Stimulated activated CD8-positive, alpha-beta memory T cell treated with anti-CD3 and anti-CD28 coated beads, Interleukin-4, amount 100 ng/mL, for 48 hours (primary cell): ENCODE measurements at places on chromosomes 4 and X.

- no peak for DNase-seq
Observed at GRCh38 chrX:39253551-39253950, 452.3 kb downstream of the MID1IP1 start.

- no peak for DNase-seq
Observed at GRCh38 chr4:75723163-75724065, 963 bp upstream of the USO1 start.

- no peak for DNase-seq
Observed at GRCh38 chrX:78540171-78540570, 119.0 kb downstream of the RTL3 start.

- no peak for DNase-seq
Observed at GRCh38 chr4:119788349-119789266, 160.0 kb upstream of the PDE5A start.

DNA sequence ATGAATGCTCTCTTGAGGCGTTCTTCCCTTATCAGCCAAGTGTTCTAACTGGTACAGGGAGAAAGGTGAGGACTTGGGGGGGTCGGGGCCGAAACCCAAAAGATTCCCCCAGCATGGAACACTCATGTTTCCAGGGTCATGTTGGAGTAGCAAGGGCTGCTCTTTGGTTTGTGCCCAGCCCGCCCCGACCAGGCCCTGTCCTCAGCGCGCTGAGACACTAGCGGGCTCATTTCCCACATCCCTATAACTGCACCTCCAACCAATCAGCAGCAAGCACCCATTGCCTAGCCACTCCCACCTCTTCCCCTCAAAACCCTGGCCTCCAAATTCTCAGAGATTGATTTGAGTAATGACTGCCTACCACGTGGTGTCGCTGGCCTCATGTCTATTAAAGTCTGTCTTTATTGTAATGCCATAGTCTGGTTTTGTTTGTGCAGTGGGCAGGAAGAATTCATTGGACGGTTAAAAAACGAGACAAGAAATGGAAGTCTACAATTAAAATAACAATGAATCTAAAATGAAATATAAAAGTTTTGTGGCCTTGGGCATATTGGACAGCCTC, 1928.4 kb downstream of the STIM2 start:
- DNase-seq: no peak

GRCh38 chr4:188680004-188680666, 540.9 kb downstream of the TRIML1 start:
- DNase-seq: no peak

GRCh38 chr4:110492522-110492921, 16.6 kb downstream of the ENPEP start:
- DNase-seq: no peak

GRCh38 chr4:158777423-158778155, 8.8 kb downstream of the FNIP2 start:
- no peak for DNase-seq
